ENCODE measurements at places on chromosomes 5 and 9.
A peak's percentile ranks its signal among the peaks of the same experiment; 100 is the strongest.

GRCh38 chr5:31630931-31631330 lies 8.0 kb upstream of the PDZD2 start:
- DNase-seq: no peak

DNA sequence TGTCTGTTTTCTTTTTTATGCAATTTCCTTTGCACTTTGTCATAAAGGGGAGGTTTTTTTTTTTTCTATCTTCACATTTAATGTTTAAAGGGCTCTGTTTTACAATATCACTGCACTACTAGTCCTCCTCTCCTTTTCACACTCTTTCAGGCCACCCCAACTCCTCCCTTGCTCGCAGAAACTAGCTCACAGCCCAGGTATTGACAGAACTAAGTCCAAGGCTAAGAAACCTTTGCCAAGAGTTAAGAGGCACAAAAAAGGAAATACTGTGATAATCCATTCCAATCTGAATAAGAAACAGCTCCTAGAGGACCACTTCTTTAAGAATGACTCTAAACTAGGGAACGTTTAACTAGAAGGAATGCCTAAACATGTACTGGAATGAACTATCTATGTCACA lies 1.1 kb upstream of the FGF10 start:
- DNase-seq: no peak

DNA sequence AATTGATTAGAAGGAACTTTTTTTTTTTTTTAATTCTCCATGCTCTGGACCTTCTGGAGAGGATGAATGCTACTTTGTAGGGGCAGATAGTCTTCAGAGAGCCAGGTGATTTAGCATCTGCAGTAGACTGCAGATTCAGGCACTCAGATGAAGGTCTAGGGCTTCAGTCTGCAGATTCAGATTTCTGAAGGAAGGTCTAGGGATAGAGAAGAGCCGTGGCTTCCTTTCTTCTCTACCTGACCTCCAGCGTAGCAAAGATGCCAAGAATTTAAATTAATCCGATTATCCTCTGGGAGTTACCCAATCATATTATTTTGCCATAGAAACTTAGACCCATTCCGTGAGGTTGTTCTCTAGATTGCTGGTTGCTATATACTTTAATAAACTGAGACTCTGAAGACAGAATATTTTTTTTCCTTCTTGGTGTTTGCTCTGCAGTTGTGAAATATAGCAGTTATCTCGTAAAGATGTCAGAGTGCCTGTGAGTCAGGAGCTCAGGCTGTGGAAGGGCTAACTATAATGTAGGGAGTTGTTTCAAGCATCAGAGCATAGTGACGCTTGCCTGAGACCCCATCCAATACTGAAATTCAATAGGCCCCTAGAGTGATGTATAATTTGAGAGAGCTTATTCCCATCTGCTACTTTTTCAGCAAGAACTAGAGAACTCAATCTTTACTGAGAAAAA lies 132.7 kb upstream of the SLC12A2 start:
- DNase-seq: no peak

DNA sequence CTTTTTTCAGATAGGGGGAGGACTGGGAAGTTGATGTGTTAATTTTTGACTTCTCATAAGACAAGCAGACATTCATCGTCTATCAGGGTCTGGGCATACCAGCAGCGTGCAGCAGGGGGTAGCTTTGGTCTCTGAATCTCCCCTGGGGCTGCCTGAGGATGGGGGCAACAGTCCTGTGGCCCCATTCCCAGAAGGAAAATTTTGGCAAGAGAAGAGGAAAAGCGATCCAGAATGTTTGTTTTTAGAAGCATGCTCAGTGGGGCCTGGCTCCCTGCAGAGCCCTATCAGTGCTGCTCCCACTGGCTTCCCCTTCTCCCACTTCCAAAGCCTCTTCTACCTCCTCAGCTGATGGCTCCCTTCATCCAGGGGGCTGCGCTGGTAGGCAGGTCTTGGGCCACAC lies 194.8 kb upstream of the IL12B start:
- no peak for DNase-seq

GRCh38 chr5:78594610-78595457 lies 53.7 kb downstream of the LHFPL2 start:
- DNase-seq: no peak

DNA sequence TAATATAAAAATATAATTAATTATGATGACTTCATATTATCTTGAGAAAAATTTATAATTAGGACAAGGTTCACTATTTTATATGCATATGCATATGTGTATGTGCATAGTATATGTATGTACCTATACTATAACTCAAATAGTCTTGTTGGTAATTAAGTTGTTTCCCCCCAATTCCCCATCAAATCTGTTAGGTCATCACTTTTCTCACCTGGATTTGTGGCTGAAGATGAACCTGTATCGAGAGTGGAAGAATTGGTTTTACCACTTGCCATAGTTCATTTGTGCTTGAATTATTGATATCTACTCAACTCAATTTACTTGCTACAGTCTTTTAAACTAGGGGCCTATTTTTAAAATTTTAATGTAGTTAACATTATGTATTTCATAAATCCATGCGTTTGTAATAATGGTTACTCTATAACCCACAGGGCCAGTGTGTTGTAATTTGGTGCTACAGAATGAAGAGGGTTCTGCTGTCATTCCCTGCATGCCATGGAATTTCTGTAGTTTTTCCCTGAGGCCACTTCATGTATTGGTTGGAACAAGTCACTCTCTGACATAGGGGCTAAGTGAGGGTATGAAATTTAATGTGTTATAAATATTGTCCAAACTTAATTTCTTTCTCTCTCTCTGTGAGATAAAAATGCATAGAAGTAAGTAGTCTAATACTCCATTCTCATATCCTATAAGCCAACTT lies 74.9 kb downstream of the TAF11L14 start:
- DNase-seq: no peak

DNA sequence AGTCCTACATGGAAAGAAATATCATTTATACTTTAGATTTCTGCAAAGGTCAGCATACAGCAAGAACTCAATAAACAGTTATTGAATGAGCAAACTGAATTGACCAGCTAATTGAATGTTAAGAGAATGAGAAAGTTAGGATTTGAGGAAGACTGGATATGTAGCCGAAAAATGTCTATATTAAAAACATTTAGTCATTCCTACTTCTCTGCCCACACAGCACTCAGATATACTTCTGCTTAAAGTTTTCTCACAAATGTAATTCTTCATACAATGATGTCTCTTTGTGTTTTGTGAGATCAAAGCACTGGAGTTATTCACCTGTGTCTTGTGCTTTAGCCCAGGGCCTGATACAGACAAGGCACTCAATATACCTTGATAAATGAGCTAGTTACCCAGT lies 188.6 kb downstream of the PARP8 start:
- DNase-seq: no peak

DNA sequence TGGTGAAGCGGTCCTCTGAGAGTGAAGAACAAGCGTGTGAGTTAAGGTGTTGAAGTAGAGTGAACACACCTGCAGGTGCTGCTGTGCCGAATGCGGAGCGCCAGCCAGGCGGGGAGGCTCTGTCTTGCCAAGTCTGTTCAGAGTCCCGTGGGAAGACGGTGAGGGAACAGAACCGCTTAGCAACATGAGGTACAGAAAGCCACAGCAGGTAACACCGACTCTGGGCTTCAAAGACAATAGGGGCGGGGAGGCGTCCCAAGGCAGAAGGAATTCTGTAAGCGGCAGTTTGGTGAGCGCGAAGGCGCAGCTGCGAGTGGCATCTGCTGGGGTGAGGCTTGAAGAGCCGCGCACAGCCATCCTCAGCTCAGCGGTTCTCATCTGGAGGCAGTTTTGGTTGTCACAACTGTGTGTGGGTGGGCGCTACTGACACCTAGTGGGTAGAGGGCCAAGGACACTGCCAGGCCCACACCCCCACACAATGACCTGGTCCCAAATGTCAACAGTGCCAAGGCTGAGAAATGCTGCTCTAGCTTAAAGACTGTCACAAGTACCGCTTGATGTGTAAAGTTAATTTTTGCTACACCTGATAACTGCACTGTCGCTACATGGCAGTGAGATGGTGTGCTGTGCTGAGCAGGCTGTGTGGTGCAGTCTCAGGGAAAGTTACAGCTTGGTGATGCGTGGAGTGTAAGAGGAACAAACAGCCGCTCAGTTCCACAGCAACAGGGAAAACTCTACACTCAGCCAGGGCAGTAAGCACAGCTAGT lies 67.4 kb upstream of the TBC1D9B start:
- DNase-seq: peak; percentile 57

DNA sequence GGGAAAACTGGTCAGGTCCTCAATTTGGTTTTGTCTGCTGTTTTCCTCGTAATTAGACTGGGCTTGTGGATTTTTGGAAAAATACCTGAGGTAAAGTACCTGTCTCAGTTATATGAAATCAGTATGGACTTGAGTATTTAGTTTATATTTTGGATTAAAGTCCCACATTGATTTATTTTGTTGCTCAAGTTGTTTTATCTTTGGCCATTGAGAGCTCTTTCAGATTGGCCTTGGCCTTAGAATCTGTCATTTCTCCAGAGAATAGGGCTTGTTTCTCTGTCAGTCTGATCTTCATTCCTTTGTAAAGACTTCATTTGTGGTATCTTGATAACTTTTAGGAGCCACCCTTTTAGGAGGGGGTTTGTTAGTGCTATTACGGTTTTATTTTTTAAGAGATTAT lies 21.2 kb downstream of the UBAP1 start:
- no peak for DNase-seq

- no peak for DNase-seq
Observed at GRCh38 chr5:20570486-20570885, 582.5 kb upstream of the CDH18 start.

- DNase-seq: no peak
Observed at GRCh38 chr5:154485096-154485491, 7.1 kb upstream of the HAND1 start.

- DNase-seq: no peak
Observed at GRCh38 chr9:104092875-104093600, 1.1 kb upstream of the SMC2 start.

- no peak for DNase-seq
Observed at GRCh38 chr5:124655921-124656511, 90.4 kb downstream of the ZNF608 start.

- no peak for DNase-seq
Observed at GRCh38 chr5:52043543-52043942, 660.3 kb downstream of the ISL1 start.

- no peak for DNase-seq
Observed at GRCh38 chr5:132629230-132629944, 28.6 kb upstream of the IL13 start.

GRCh38 chr9:131290036-131290766 lies 678 bp downstream of the PLPP7 start:
- no peak for DNase-seq

- no peak for DNase-seq
Observed at GRCh38 chr5:125251703-125252102, 505.3 kb upstream of the ZNF608 start.

DNA sequence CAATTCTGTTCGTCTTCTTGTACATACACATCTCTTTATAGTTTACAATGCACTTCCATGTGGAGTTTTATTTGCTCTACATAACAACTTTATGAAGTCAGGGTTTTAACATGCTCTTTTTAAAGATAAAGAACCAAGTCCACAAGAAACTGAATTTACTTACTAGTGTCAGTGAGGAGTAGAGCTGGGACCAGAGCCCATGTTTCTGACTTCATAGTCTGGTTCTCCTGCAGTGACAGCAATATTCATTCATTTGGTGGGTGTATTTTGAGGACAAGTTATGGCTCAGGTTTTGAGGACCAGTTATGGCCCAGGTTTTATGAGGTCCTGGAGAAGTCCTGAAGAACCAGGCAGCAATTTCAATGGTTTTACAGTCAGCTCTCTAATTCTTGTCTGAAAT lies 481.9 kb upstream of the TNC start:
- no peak for DNase-seq

- DNase-seq: no peak
Observed at GRCh38 chr9:136726631-136727191, 14.3 kb downstream of the DIPK1B start.

GRCh38 chr9:33415501-33416038 lies 13.2 kb upstream of the AQP7 start:
- DNase-seq: peak; percentile 50

- no peak for DNase-seq
Observed at GRCh38 chr9:98432960-98433359, 177.5 kb upstream of the TBC1D2 start.

DNA sequence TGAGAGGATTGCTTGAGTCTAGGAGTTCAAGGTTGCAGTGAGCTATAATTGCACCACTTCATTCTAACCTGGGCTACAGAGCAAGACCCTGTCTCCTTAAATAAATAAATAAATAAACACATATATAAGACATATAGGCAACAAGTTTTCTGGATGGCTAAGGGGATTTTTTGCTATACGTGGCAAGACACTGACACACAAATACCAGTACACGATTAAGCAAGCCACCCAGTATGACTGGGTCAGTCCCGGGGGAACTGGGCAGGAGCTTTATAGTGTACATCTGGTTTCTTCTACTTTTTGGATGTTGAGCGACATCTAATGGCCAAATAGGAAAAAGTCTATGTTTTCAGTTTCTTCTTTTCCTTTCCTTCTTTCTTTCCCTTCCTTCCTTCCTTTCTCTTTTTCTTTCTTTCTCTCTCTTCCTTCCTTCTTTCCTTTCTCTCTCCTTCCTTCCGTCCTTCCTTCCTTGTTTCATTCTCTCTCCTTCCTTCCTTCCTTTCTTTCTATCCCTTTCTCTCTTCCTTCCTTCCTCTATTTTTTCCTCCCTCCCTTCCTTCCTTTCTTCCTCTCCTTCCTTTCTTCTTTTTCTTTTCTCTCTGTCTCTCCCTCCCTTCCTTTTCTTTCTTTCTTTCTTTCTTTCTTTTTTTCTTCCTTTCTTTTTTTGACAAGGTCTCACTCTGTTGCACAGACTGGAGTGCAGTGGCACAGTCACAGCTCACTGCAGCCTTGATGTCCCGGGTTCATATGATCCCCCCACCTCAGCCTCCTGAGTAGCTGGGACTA lies 47.0 kb upstream of the PLIN2 start:
- no peak for DNase-seq

GRCh38 chr5:98179791-98180755 lies 593.4 kb upstream of the RGMB start:
- no peak for DNase-seq

- DNase-seq: no peak
Observed at GRCh38 chr5:170411100-170411499, 21.9 kb upstream of the KCNMB1 start.

DNA sequence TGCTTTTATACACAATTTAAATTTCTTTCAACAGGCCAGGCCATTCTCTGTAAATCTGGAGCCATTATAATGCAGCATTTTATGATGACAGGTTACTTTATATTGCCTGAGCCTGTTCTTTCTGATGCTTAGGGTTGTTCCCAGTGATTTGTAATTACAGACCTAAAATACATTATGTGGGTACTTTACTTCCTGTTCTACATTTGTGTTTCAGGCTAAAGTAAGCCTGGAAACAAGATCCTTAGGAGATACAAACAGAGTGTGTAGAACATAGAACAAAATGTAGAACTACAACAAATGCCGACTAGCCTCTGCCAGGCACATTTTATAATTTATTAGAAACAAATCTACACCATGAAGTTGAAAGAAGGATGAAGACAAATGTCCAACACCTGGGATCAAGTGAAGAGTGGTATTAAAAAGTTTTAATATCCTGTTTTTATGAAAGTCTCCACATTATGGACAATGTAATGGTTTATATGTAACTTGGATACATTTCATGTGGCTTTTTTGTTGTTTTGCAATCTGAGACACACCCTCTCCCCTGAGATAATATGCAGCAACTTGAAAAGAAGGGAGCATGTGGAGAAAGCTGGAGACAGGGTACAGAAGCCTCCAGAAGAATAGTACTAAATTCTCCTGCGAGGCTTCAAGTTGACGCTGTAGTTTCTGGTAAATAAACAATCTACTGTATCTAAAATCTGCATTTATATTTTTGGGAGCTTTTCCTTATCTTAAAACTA lies 46.9 kb downstream of the VCAN start:
- no peak for DNase-seq

- DNase-seq: no peak
Observed at GRCh38 chr5:171010086-171010485, 148.3 kb downstream of the RANBP17 start.

Measured in dorsolateral prefrontal cortex (tissue), 122 donors.